ENCODE measurements at places on chromosomes 7 and 10.

DNA sequence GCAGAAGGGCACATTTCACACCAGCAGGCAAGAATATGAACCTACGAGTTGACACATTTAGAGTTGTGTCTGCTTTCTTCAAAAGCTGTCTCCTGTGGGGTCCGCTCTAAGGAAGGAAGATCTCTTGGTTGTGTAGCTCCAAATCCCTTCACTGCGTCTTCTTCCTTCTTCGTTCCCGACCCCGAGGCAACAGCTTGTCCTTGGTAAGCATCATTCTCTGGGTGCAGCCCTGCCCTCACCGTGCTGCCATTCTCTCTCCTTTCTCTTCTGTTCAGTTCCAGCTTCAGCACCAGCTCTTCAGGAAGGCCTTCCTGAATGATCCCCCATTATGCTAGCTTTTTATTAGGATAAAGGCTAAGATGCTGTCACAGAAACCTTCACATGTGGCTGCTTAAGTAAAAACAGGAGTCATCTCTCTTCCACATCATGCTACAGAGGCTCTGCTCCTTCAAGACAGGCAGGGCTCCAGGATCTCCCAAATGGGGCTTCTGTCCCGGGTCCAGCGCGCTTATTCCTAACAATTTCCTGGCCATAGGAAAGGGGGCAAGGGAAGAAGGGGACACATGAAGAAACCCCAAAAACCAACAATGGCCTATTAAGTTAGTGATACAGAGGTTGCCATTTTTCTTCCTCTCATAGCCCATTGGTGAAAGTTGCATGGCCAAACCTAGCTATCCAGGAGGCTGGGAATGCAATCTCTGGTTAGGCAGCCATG is 52.2 kb upstream of the SHH start:
- no peak for DNase-seq

DNA sequence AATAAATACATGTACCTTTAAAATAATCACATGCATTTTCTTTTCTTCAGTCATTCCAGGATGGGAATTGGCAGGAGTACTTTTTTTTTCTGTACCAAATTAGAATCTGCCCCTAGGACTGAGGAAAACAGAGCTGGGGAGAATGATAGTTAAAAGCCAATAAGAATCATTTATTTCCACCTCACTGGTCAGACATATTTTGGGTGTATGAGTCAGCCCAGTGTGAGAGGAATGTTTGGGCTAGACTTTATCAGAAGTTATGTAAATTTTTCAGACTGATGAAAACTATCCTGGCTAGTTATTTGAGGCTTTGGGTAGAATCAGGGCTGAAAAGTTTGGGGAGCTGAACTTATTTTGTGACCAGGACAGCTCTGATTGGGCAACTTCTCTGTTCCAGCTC is 303.1 kb upstream of the NPSR1 start:
- DNase-seq = no peak

DNA sequence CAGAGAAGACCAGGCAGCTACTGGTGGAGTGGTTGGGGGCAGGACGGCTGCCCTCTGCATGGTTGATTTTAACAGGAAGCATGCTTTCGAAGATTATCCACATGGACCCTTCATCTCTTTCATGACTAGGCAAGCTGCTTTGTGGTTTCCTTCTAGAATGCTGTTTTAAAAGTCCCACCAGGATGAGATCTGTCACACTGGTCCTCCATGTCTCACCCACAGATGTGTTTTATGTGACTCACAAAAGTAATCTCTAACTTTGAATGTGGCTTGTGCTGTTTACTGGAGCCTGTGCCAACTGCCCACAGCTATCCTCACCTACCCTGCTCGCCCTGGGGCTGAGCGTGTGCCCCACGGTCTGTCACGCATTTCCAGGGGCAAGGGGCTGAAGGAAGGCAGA is 188.8 kb downstream of the GFRA1 start:
- no peak for DNase-seq

DNA sequence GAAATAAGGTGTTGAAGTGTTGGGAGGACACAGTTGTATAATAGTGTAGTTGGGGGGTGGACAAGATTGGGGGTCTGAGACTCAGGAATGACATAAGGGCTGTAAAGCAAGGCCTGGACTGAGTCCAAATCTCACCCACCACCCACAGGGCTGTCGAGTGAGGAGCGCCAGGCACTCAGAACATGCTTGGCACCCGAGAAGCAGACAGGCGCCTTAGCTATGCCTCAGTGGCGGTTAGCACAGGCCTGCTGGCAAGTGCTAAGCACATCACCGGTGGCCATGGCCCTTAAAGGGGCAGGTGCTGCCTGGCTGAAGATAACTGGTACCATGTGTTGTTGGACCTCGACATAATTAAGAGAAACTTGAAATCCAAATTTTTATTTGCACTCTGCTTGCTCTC is 90.7 kb downstream of the COL13A1 start:
- DNase-seq = no peak

GRCh38 chr7:115122388-115122787 is 200.5 kb downstream of the MDFIC start:
- DNase-seq = no peak

DNA sequence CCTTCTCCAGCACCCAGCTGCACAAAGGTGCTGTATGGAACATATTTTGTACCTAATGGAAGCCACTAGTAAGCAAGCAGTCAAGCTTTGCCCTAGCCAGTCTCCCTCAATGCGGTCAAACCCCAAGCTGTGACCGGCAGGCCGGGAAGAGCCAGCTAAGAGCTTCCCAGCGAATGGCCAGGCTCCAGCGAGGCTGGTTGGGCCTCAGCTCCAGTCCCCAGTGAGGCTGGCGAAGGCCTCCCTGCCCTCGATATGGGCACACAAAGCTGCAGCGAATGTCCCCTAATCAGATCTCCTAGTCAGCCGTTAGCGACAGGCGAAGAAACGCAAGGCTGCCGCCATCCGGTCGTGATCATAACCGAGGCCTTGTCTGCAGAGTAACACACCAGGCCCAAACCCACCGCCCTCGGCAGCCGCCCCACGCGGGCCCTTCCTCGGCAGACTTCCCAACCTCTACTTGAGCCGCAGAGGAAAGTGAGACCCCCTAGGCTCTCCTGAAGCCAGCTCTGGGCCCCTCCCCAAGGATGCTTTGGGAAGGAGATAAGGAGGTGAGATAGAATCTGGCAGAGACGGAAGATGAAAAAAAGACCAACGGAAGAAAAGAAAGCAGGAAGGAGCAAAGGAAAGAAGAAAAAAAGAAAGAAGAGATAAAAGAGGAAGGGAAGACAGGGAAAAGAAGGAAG is 3.1 kb upstream of the HOXA9 start:
- DNase-seq = no peak

DNA sequence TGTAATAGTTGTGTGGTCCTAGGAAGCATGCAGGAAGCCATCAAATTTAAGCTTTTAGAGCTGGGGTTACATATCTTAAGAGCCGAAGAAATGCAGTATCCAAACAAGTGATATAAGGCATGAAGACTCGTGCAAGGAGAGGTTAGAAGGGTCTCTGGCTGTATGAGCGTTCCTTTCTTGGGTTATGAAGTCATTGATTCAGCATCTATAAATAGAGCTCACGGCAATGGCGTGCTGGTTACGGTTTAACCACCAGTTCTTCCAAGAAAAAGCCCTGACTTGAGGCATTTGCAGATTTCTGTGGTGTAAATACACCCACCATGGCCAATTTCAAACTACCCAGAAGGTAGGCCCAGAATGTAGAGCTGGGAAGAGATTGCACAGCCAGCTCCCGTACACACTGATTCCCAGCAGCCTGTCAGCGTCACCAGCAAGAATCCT is 72.0 kb upstream of the KAT6B start:
- no peak for DNase-seq

GRCh38 chr10:43244783-43245182 is 22.1 kb downstream of the RASGEF1A start:
- DNase-seq = no peak

GRCh38 chr10:124994573-124995473 is 52.9 kb downstream of the ZRANB1 start:
- DNase-seq = no peak

DNA sequence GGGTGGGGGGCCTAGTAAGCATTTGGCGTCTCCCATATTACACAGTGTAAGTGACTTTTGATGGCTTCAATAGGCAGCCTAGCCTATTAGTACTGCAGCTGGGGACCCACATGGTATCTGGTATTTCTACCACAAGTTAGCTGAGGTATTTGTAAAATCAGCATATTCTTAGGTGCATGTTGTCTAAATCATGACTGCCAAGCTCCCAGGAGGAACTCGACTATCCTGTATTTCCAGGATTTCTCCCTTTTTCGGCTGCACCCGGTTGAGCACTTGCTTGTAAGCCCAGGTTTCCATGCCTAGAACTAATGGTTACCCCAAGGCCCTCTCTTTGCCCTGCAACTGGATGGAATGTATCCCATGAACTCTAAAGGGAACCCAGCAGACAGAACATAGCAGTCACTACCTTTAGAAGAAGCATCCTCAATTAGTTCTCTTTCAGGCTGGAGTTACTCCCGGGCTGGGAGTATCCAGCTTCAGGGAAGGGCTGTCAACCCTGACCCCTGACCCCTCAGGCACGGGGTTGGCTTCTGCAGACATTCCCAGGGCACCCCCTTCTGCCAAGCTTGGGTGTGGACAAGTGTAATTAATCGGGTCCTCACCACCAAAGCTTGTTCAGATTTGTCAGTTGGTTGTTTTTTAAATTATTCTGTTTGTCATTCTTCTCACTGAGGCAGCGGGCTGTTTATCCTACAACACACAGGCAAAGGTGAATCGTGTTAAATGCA is 90.3 kb upstream of the PARD3 start:
- no peak for DNase-seq

- no peak for DNase-seq
Observed at GRCh38 chr7:76281006-76281705, 21.3 kb upstream of the HSPB1 start.

DNA sequence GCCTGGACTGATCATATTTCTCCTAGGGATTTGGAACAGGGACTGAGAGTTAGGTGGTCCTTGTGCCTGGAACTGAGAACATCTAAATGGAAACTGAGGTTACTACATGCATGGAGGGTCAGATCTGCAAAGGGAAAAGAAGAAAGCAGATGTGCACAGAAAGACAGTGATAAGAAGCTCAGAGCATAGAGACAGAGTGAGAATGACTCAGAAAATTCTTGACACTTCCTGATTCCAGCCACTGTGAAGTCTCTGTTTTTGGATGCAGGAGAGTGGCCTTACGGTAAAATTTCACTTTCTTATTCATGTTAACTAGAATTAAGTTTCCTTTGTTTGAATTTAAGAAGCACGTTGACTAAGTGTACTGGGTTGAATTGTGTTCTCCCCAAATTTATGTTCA is 241.7 kb downstream of the TMEM26 start:
- DNase-seq = no peak

DNA sequence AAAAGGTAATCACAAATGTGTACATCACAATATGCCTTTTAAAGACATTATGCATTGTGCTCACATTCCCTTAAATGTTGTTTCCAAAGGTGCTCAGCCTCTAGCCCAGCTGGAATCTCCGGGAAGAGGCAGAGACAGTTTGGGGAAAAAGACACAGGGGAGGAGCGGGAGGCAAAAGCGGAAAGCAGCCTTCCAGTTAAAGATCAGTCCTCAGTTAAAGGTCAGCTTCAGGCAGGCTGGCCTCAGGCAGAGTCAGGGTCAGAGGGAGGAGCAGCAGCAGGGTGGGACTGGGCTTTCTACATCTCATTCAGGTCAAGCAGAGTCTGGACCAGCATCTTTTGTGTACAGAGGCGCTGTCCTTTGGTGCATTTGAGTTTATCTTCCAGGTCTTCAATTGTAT is 18.6 kb downstream of the ST7 start:
- no peak for DNase-seq

- no peak for DNase-seq
Observed at GRCh38 chr7:16098058-16098457, 323.3 kb downstream of the CRPPA start.

DNA sequence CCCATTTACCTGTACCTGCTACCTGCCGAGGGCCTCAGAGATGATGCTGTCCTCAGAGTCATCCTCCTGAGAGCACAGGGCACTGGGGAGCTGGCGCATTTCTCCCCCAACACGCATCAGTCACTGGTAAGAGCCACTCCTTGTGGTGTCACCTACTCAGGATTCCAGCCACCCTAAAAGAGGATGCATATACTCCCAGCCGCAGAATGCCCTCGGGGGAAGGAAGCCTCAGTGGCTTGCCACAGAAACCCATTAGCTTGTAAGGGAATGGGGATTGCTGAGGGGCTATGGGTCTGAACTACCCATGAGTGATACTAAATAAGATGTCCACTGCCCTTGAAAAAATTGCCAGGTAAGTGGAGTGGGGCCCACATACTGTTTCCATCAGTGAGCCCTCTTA is 279.2 kb downstream of the WDR11 start:
- DNase-seq = no peak

DNA sequence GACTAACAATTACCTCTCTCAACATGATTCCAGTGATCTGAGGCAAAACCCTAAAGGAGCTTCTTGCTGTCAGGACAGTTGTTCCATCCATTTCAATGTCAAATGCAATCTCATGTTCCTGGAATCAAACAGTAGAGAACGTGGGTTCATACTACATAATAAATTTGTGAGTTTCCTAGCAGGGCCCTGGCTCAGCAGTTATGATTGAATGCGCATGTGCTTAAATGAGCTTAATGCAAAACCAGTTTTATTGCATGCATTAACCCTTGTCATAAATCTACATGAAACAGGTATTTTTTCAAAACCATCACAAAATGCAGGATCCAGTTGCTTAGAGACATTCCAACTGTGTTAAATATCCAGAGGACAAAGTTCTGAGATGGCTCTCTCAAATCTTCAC is 225.4 kb upstream of the TMEM72 start:
- DNase-seq = no peak

DNA sequence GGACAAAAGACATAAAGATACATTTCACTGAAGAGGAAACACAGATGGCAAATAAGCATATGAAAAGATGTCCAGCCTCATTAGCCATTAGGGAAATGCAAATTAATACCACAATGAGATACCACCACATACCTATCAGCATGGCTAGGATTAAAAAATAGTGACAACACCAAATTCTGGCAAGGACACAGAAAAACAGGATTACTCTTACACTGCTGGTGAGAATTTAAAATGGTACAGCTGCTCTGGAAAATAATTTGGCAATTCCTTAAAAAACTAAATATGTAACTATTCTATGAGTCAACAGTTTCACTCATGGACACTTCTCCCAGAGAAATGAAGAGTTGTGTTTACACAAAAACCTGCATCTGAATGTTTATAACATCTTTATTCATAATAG is 121.1 kb downstream of the C10orf90 start:
- DNase-seq = no peak

GRCh38 chr10:6920072-6921019 is 340.3 kb upstream of the PRKCQ start:
- DNase-seq = peak; percentile 86

DNA sequence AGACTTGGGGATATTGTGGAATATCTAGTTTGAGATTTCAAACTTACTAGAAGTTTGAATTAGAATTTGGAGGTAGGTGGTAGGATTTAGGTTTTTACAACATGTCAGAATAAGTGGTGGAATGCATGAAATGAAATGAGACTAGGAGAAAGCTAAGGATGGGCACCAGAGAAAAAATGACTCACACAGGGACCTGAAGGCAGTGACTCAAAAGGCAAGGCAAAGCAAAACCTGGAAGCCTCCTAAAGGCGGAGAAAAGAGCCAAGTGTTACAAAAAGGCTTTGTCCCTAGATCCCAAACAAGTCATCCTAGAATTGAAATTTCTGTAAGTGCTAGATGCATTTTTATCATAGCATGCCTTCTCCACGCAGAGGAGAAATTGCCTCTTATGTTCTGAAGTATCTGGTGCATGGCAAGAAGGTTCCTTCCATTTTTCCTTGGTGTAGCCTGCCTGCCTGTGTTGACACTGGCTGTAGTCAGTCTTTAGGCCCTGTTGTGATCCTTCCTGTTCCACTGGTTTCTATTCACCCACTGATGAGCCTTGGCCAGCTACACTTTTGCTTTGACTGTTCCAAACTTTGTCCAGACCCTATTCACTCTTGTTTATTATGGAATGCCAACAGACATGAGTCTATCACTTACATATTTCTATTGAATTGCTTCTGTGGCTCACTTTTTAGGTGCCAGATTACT is 109.3 kb downstream of the ETV1 start:
- DNase-seq = no peak
